Kasumi-1 (cell line): ENCODE measurements at places on chromosomes 5 and 9.

GRCh38 chr5:110361471-110361870, 365.0 kb downstream of the TMEM232 start:
- DNase-seq: no peak

DNA sequence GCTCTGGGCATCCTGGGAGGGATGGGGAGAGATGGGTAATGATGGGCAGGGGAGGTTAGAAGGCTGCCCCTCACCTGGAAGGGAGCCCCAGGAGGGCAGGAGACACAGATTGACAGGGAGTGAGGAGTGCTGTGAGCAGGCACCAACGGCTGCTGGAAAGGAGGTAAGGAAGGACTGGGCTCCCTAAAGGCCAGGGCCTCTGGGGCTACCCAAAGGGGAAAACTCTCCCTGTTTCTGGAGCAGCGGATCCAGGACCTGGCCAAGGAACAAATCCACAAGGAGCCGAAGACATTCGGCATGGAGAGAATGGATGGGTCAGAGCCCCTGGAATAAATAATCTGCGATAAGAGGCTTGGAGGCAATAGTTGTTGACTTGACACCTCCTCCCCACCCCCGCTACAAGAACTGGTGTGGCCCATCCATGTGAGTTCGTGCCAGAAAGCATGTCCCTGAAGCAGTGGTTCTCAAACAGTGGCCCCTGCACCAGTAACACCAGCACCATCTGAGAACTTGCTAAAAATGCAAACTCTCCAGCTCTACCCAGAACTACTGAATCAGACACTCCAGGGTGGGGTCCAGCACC, 208.3 kb downstream of the GABBR2 start:
- DNase-seq: no peak

DNA sequence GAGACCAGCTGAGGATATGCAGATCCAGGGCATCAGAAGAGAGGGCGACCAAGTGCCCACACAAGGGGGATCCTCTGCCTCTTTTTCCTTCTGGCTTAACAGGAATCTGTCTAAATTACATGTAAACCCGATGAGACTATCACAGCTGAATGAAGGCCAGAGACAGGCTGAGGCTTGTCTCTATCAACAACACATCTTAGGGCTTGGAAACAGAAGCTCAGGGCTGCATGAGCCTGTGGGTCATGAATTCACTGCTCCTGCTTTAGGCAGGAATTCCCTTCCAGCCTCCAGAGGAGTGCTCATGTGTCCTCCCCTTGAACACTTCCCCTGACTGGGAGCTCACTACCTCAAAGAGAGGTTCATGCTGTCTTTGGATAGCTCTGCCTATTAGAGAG, 106.1 kb upstream of the PHYKPL start:
- no peak for DNase-seq

DNA sequence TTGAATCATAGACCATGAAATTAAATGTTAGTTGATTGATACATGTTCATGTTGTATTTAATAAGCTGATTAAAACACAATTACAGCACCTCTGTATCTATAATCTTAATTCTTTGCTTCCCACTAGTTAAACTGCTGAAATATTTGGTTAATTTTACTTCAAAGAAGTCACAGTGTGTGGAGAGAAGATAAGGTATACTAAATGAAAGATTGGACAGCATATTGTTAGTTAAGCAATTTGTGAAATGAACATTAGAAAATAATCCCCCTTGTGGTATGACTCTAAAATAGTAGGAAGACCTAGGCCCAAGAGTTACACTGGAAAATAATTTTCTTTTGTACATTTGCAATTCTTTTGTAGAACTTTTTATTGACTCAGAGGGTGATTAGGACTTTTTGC, 30.3 kb downstream of the MAN2A1 start:
- DNase-seq: no peak

DNA sequence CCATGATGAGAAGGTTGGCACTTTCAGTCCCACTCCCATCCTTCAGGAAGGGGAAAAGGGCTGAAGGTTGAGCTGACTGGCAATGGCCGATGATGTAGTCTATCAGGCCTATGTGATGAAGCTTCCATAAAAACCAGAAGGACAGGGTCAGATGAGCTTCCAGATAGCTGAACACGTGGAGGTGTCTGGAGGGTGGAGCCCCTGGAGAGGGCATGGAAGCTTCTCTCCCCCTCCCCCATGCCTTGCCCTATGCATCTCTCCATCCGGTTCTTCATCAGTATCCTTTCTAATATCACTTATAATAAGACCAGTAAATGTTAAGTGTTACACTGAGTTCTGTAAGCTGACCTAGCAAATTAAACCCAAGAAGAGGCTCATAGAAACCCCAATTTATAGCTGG, 32.6 kb upstream of the SMU1 start:
- no peak for DNase-seq

DNA sequence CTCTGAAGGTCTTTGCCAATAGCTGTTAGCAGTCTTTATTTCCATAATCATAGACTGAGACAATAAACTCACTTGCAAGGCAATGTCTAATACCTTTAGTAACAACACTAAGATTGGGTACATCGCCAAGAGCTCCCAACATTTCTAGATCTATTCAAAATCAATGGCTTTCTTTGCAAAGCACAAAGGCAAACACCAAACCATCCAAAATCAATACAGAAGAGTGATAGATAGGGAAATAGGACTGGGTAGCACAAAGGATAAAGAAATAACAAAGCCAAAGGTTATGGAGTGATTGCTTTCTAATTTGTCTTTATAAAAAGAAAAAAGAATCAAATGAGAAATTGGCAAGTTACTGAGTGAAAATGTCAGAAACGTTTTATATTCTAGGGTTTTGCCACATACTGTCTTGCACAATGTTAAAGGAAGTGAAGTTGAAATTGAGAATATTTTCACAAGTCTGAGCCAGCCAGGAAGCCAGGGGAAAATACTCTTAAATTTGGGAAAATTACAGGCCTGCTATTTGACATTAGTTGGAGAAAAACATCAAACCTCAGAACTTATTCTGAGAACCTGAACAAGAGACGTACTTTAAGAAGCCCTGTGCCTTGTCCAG, 53.3 kb upstream of the LHFPL2 start:
- DNase-seq: no peak

- no peak for DNase-seq
Observed at GRCh38 chr5:124962111-124962510, 215.7 kb upstream of the ZNF608 start.

GRCh38 chr5:115170134-115170928, 623 bp upstream of the TRIM36 start:
- no peak for DNase-seq

GRCh38 chr5:79229357-79230174, 6.4 kb upstream of the JMY start:
- DNase-seq: no peak

DNA sequence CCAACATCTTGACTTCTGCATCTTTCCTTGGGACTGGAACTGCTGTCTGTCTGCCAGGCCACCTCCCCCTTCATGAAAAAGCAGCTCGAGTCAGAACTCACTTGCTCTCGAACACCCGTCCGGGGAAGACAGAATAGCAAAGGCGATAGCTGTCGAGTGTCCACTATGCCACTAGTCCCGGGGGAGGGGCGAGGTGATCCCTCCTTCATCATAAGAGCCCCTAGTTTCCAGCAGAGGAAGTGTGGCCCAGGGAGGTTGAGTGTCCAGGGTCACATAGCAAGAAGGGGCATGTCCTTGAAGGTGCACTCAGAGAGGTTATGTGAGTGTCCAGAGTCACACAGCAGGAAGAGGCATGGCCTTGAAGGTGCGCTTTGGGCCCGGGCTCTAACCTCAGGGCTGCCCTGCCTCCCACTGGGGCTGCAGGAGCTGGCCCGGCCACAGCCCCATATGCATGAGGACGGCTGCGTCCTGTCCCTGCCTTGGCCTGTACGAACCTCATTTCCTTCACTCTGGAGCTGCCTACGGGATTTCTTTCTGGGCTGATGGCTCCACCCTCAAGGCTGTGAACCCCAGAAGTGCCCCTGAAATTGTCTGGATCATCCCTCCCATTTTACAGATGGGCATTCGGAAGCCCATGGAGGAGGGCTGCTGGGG, 6.7 kb downstream of the DBH start:
- DNase-seq: no peak

DNA sequence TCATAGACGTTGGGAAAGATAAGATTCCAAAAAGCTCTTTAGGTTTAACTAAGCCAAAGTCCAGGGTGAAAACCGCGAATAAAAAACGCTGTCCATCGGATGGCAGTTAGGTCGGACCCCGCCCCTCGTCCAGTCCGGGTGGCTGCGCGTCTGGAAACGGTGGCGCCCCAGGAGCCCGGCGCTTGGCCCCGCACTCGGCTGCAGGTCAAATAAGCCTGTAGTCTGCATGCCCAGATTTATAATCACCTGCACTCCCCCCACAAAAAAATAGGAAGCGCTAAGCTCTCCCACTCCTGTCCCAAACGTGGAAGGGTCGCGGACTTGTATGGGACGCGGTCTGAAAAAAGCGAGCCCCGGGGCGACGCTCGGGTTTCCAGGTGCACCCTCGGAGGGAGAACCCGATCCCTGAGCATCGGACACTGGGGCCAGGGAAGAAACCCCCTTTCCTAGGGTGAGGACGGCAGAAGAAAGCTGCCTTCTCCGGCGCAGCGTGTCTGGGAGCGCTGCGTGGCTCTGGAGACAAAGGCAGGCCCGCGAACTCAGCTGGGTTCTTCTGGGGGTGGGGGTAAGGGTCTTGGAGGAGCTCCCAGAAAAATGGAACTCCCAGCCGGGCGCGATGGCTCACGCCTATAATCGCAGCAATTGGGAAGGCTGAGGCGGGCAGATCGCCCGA, 923 bp upstream of the ZBTB5 start:
- DNase-seq: peak; percentile 49

- DNase-seq: no peak
Observed at GRCh38 chr9:14343261-14344031, 29.5 kb upstream of the NFIB start.

GRCh38 chr9:129317179-129318011, 139.3 kb upstream of the IER5L start:
- DNase-seq: peak; percentile 22

GRCh38 chr9:106707738-106708474, 155.1 kb upstream of the ZNF462 start:
- no peak for DNase-seq

GRCh38 chr5:57186194-57186593, 12.3 kb downstream of the GPBP1 start:
- DNase-seq: no peak
